A172 (cell line): ENCODE measurements at places on chromosomes 4 and X. TPM values are rescaled to one million over a fixed set of nuclear protein-coding genes. Genes with fewer than 3 reads are reported as not detected.

DNA sequence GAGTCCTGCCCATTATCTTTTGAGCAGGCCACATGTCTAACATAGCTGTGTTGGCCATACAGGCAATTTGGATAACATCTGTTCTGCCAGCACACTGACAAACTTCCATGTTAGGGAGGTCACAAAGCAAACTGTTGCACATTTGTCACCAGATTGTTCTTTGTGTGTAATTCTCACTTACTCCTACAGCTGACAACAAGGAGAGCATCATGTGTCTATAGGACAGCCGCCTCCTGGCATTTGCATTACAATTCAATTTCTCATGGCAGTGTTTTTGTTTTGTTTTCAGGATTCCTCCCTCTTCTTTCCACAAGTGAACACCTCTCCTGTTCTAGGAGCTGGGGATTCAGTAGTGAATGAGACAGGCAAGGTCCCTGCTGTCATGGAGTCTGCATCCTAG, 94.3 kb upstream of the LEF1 start:
- no peak for DNase-seq

DNA sequence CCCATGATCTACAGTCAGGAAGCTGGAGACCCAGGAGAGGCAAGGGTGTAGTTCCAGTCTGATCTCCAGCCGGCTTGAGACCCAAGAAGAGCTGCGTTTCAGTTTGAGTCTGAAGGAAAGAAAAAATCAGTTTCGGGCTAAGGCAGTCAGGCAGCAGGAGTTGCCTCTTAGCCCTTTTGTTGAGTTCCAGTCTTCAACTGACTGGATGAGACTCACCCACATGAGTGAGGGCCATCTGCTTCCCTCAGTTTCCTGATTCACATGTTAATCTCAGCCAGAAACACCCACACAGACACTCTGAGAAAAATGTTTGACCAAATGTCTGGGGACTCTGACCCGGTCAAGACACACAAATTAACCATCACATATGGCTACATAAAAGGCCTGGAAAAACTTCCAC, 73.6 kb upstream of the ELOVL6 start:
- DNase-seq: no peak

- no peak for DNase-seq
Observed at GRCh38 chr4:166415749-166416148, 542.7 kb downstream of the TLL1 start.

DNA sequence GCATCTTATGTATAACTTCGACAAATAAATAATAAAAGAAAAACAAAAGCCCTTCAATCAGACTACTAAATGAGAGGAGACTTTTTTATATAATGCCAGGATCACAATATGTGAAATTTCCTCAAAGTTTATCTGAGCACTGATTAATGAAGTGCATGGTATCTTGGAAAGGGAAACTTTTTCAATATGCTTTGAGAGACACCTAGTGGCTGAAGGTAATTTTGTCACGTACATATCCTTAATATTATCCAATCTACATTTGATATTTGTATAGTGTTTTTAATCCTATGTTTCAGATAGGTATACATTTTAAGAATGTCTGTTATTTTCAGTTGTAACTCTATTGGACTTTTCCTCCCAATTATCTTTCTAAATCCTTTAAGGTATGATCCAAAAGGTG, 146.8 kb downstream of the KLHL4 start:
- DNase-seq: peak; percentile 5

- DNase-seq: no peak
Observed at GRCh38 chr4:142698552-142698951, 147.5 kb downstream of the INPP4B start.

GRCh38 chr4:118398226-118399090, 45.7 kb upstream of the PRSS12 start:
- no peak for DNase-seq

DNA sequence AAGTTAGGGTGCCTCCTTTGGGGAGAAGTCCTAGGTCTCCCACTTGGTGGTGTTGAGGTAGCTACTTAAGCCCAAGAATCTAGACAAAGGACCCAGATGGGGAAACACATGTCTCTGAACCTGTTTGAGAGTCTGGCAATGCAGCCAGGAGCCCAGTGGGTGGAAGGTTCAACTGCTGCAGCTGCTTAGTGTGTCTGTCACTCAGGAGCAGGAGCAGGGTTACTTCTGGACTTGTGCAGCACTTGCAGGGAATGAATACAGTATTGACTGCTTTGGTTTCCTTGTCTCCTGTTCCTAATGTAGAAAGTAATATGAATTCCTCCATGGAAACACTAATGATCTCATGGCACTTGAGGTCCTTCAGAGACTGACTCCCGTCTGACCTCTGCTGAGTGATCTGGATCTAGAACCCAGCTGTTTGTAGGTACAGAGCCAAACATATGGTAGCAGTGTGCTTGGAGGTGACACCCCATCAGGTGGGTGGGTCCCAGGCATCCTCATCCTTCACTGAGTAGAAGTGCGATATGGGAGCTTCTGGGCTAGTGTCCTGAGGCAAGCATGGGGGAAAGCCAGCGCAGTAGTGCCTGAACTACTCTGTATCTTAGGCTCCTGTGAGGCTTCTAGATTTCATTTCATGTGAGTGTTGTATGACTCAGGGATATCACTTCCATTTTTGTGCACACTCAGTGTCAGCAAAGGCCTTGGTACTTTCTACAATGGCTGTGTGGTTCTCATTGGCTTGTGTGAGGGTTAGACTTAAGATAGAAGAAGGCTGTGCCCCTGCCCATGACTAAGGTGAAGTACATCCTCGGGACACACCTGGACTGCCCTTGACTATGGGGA, 85.0 kb upstream of the WDR1 start:
- DNase-seq: no peak

GRCh38 chr4:145248971-145249370, 68.6 kb upstream of the OTUD4 start:
- DNase-seq: no peak

- no peak for DNase-seq
Observed at GRCh38 chr4:79607979-79608378, 200.0 kb upstream of the GK2 start.

DNA sequence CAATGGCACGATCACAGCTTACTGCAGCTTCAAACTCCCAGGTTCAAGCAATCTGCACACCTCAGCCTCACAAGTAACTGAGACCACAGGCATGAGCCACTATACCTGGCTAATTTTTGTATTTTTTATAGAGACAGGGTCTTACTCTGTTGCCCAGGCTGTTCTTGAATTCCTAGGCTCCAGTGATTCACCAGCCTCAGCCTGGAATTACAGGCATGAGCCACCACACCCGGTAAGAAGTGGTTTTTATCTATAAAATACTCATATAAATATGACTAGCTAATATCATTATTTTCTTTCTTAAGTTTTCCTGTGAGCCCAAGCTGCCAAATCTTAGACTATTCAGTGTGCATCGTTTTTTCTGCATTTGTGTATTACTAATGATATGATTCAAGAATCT, 4.4 kb downstream of the SCFD2 start:
- DNase-seq: no peak

DNA sequence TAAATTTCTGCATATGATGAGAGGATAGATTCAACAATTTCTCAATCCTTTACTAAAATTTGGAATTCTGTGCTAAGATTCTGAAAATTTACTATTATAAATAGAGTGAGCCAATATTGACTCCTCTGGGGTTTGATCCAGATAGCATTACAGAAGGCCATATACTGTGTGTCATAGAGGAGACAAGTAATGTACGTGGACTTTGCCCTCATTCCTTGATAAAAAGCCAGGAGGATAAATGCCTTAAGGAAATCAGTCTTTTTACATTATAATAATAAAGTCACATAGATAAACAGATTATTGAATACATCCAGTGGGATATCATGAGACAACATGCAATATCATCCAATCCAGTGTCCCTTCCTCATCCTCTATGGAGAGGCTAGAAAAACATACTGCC, 188.0 kb upstream of the HDX start:
- DNase-seq: no peak

DNA sequence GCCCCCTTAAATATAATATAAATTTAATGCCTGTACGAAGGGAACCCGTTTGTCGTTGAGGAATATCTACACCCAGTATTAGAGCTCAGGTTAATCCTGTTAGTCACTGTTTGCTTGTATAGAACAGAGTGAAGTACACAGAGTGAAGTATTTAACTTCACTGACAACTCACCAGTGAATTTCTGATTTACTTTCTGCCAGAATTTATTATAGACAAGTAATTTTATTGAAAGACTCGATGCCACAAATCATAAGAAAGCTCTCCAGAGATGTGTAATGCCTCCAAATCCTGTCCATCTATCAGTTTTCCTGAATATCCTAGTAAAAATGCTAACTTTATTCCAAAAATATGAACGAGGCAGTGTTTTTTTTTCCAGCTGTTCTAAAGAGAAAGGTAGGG, 1.6 kb downstream of the GAB1 start:
- DNase-seq: no peak

- no peak for DNase-seq
Observed at GRCh38 chr4:110122201-110122600, 76.2 kb downstream of the ELOVL6 start.

- DNase-seq: no peak
Observed at GRCh38 chrX:74422576-74423288, 1.4 kb downstream of the SLC16A2 start.

- peak; percentile 29 for DNase-seq
Observed at GRCh38 chr4:40264995-40265909, 68.4 kb downstream of the RHOH start.

GRCh38 chr4:163772238-163772637, 277.7 kb downstream of the TMA16 start:
- DNase-seq: no peak

DNA sequence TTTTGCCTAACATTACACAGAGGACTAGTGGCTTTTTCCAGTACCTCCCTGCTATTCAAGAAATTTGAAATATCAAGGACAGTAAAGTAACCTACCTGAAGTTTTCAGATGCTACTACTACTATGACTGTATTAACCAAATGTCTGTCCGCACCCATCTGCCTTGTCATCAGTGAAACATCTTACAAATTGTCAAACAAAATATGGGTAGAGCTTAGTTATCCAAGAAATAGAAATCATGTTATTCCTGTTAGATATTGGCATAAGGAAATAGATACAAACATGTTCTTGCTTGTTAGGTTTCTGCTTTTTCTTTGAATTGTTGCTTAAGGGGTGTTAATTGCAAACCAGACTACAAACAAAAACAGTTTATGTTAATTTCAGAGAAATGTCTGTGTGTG, 63.9 kb downstream of the PLS3 start:
- no peak for DNase-seq

DNA sequence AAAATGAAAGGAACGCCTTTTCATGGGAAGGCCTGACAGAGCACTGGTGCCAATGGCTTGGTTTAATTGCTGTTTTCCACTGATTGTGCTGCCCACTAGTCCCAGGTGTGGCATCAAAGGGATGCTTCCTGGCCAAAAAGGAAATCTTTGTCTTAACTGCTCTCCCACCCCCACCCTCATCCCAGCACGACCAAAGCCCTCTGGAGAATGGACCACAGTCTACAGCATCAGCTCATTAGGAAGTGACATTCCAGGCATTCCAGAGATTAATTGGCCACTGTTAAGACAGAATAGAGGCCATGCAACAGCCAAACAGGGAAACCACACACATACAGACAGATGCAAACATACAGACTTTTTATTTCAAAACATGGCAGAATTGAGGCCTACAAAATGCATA, 143.2 kb downstream of the LHFPL1 start:
- no peak for DNase-seq

The USP17L13 gene
- not detected in 2 replicates for total RNA-seq

The TREX2 gene
- 0.62 and 9.5 TPM in 2 replicates for total RNA-seq

The TMEM156 gene
- 0.19 and 0.81 TPM in 2 replicates for total RNA-seq

The PABPC1L2A gene
- not detected in 2 replicates for total RNA-seq

The FRAS1 gene
- 0.81 and 1.2 TPM in 2 replicates for total RNA-seq

The PLXNB3 gene
- total RNA-seq: 13.8 and 14.3 TPM in 2 replicates

The SYN1 gene
- total RNA-seq: 0.38 TPM in 1 of 2 replicates, not detected in the other
